Cortex of kidney (tissue), 1 donor: ENCODE measurements at places on chromosomes 13 and 19.

- no peak for DNase-seq
These were observed 49.0 kb upstream of the OXGR1 start for GRCh38 chr13:97043302-97043701.

- no peak for DNase-seq
These were observed 10.0 kb downstream of the SBNO2 start for GRCh38 chr19:1163934-1164683.

- no peak for DNase-seq
These were observed 268.5 kb downstream of the MYO16 start for GRCh38 chr13:108897955-108898354.

DNA sequence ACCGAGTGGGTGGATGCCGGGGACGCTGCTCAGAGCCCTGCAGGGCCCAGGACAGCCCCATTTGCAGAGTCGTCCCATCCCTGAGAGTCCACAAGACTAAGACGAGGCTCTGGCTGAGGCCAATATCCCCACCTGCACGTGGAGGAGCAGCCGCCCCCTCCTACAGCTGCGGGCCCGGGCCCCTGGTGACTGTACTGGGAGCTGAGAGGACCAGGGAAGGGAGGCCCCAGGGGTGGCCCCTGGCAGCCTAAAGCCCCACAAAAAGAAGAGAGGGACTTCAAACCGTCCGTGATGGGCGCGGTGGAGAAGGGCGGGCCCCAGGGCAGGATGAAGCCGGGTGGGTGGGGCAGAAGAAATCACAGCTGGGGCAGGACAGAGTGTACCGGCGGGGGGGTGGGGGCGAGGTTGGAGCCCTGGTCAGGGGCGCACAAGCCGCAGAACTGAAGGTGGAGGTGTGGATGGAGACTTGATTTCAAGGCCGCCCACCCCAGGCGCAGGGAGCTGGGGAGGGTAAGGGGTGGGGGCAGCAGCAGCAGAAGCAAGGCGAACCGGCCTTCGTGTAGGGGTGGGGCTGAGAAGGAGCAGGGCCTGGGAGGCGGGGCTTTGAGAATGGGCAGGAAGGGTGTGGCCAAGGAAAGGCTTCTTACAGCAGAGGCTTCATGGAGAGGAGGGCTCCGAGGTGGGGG is 12.9 kb downstream of the CFD start:
- DNase-seq, result no peak

DNA sequence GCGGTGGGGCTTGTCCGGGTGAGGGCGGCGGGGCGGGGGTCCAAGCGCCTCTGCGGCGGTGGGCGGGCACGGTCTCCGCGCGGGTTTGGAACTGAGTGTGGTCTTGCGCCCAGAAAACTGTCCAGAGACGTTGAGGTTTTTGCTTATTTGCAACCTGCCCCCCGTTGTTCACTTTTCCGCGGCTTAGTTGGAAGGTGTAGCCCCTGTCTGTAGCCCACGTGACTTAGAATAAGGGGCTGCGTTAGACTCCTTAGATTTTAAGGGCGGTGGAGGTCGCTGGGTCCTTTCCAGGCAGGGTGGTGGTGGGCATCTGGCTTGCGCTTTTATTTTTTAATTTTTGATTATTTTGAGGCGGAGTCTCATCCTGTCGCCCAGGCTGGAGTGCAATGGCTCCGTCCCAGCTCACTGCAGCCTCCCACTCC is 748 bp downstream of the RPS15 start:
- no peak for DNase-seq

DNA sequence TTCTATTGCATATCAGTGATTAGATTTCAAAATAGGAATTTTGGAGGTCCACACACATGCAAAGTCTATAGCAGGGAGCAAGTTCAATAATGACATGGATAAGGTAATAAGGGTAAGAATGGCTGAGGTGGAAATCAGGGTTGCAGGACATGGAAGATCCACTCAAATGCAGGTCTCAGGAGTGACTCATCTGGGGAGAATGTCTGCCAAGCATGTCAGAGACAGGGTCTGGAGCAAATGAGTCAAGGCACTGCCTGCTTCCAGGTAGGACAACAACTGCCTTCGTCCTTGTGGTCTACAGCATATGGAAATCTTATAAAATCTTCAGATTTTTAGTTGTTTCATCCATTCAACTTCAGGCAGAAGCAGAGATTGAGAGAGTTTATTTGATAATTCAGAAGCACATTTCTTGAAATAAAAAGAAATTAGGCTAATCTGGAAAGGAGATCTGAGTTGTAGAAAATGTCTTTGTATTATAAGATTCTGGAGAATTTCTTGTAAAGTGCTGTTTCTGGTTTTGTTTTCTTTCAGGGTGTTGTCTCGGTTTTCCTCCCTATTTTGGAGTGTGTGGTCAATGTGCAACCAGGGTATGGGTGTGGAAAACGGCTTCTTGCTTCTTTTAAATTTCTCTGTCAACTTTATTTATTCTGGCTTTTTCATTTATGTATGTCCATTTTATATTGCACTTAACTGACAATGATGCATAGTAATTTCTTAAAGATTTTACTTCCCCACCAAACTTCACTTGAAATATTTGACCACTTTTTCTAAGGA is 748.8 kb downstream of the LIG4 start:
- DNase-seq, result no peak

DNA sequence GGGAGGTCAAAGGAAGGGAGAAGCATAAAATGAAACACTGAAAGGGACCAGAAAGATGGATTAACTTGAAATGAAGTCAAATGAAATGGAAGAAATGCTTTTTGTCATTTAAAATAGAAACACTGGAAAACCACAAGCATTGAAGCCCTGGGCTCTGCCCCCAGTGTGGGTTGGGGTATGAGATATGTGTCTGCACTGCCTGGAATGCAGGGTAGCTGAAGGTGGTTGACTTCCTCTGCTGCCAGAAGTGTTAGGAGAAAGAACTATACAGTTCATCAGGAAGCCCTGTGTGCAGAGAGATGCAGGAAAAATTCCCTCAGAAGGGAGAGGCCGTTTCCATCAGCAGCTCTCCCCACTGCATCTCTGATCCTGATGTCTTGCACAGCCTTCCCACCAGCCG is 69.2 kb downstream of the DHRS12 start:
- no peak for DNase-seq

- no peak for DNase-seq
These were observed 208.0 kb downstream of the SPRY2 start for GRCh38 chr13:80132741-80133601.

DNA sequence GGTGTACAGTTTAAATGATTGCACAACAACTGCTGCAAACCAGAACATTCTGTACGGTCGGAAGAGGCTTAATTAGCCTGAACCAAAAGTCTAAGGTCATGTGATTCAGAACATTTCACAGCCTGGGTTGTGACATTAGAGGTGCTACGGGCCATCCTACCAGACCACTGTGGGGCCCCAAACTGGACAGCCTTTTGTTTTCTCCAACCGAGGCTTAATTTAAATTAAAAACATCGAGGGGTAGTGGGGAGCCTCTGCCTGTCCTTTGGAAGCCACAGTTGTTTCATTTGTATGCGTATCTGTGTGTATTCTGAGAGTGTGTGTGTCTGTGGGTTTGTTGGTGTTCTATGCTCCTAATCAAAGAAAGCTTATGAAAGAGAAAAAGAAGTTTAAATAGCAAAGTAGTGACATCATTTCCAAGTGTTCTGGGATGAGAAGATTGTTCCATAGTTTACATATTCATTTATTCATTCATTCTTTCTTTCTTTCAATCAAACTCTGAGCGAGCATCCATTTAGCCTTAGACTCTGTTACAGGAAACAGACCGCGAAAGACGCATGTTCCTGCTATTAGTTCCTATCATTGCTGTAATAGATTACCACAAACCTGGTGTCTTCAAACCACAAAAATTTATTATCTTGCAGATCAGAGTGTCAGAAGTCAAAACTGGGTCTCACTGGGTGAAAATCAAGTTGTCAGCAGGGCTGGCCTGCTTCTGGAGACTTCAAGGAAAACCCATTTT is 444.8 kb downstream of the FOXO1 start:
- DNase-seq, result no peak

- no peak for DNase-seq
These were observed 11.5 kb downstream of the PLPPR3 start for GRCh38 chr19:810077-810855.

- DNase-seq, result no peak
These were observed 156.1 kb downstream of the MTUS2 start for GRCh38 chr13:28976195-28976594.

DNA sequence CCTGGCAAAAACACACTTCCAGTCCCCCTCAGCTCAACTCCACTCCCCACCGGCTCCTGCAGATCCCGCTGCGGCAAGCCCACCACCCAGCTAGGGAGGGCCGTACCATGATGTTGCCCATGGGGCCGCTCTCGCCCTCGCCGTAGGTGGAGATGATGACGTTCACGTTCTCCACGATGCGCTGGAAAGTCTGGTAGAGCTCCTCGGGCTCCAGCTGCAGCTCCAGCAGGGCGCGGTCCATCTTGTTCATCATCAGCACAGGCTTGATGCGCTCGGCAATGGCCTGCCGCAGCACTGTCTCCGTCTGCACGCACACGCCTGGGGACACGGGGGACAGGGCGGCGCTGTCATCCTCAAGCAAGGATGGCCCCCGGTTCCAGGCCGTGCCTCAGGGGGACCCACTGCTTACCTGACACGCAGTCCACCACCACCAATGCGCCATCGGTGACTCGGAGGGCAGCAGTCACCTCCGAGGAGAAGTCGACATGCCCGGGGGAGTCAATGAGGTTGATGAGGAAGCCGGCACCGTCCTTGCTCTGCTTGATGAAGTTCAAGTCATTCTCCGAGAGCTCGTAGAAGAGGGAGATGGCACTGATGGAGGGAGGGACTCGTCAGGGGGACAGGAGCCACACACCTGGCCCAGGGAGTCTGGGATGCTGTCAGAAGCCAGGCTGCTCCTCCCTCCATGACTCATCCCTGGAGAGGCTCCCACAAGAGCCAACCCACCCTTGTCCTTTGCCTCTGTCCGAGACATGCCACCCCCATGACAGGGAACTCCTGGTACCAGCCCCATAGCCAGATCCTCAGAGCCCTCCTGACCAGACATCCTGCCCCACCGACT is 2.3 kb downstream of the EEF2 start:
- no peak for DNase-seq

DNA sequence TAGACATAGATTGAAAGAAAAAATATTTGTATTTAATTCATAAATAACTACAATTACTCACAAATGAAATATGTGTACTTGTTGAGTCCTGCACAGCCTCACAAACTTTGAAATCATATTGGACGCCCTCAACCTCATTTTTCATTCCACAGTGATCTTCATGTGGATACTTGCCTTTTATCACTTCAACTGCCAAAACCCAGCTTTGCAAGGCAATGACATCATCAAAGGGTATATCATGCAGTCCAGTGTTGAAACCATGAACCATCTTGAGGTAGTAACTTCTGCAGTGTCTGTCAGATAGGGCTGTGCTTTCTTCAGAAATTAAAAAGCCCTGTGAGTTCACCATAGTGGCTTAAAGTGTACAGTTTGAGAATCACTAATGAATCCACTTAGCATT is 82.2 kb downstream of the HS6ST3 start:
- DNase-seq, result no peak

- no peak for DNase-seq
These were observed 5.2 kb downstream of the PPP1R14A start for GRCh38 chr19:38250821-38251563.

DNA sequence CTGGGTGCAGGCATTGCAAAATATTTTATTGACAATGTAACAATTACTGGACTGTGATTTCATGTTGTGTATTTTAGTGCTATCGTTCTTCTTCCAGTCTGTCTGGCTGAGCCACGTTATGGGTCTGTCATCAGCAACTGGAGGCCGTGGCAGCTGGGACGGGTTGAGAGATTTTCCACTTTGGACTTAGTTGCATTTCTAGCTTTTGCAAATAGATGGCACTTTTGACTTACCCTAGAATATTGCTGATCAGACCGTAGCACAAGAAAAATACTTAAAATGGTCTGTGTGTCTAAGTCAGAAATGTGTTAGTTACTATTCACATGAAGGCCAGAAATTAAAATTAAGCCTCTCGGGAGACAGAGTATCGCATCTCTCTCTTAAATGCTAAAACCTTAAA is 211.1 kb downstream of the TEX29 start:
- DNase-seq, result no peak

DNA sequence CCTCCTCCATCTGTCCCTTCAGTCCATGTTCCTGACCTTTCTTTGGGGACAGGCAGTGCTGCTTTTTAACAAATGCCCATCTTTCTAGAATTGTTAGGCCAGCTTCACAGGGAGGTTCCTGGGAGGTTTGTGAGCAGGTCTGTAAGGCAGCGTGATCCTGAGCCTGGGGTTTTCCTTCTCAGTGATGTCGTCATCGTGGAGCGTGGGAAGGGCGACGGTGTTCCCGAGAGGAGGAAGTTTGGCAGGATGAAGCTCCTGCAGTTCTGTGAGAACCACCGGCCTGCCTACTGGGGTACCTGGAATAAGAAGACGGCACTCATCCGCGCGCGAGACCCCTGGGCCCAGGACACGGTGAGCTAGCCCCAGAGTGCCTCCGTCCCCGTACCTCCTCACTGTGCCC is 26.8 kb downstream of the CHAF1A start:
- DNase-seq, result no peak

DNA sequence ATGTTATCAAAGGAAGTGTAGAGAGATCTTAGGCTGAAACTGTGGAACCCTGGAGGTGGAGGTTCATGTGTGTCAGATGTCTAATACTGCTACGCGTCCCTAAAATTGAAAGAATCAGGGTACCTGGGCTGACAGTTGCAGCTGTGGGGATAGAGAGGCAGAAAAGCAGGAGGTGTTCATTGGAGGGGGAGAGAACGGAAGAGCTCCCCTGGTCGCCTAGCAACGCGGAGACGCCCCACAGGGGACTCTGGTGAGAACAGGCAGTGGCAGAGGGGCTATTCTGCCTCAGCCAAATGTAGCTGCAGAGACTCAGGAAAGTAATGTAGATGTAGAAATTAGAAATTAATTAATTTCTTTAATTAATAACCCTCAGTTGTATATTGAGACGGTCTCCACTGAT is 10.1 kb upstream of the ZNF835 start:
- no peak for DNase-seq

GRCh38 chr19:2282062-2282861 is at the start of gene PEAK3:
Gene PEAK3, minus strand, starts transcription at chr19:2282175. Its CDS starts 1,244 bp downstream, at chr19:2280931.
- DNase-seq, result no peak

GRCh38 chr19:35908010-35908441 is at the start of gene TYROBP:
Gene TYROBP, minus strand, starts transcription at chr19:35908295. Its CDS starts 67 bp downstream, at chr19:35908228.
- DNase-seq, result no peak

DNA sequence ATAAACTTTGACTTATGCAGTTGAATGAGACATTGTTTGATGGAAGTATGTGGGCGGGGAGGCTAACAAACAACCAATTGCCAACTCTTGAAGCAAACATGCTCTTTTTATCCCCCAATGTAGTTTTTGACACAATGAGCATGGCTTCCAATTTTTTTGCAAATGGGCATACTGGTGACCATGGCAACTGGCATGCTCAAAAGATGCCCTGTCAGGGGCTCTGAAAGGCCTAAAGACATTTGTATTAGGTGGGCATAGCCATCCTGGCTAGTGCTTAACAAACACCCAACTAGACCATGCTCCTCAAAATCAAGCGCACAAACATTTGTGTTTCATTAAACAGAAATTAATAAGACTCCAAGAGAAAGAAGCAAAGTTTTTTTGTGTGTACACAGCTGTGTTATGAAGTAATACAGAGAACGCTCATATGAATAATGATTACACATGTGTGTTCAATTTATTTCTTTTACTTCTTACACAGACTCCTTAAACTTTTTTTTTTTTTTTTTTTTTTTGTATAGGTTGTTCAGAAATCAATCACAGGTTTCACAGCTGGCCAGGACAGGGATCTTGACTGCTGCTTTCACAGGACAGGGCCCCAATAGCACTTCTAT is 95.6 kb downstream of the DLEU7 start:
- no peak for DNase-seq

GRCh38 chr19:15684828-15685227 is 11.9 kb downstream of the CYP4F12 start:
- no peak for DNase-seq

GRCh38 chr19:56162258-56162657 is 13.6 kb upstream of the GALP start:
- DNase-seq, result no peak

- no peak for DNase-seq
These were observed 90.3 kb upstream of the SOX1 start for GRCh38 chr13:111976474-111977178.
